Tongue (tissue), 3 donors: ENCODE measurements at places on chromosomes 4 and X. TPM values are rescaled to one million over a fixed set of nuclear protein-coding genes. Genes with fewer than 3 reads are reported as not detected.

Gene PABPC4L
- 13.1 TPM for total RNA-seq

Gene ARAP2
- 41.1 TPM for total RNA-seq

Gene INTS6L
- total RNA-seq: 14.7 TPM

Gene CLTRN
- total RNA-seq: 1.0 TPM

Gene TCEANC
- 6.5 TPM for total RNA-seq

Gene PPP1R2C
- total RNA-seq: not detected

Gene CFP
- total RNA-seq: 1.9 TPM

Gene FAM133A
- total RNA-seq: not detected

Gene SOWAHB
- 0.82 TPM for total RNA-seq

Gene STARD8
- total RNA-seq: 16.1 TPM

Gene XG
- total RNA-seq: 6.4 TPM

Gene ZNF518B
- 34.0 TPM for total RNA-seq

Gene PAGE2B
- total RNA-seq: not detected

Gene CDKN2AIP
- total RNA-seq: 23.7 TPM

Gene CABS1
- not detected for total RNA-seq

Gene CT45A3
- total RNA-seq: not detected

Gene PABPC5
- 10.7 TPM for total RNA-seq

Gene CXorf49
- not detected for total RNA-seq

Gene TMEM150C
- 6.4 TPM for total RNA-seq

Gene SASH3
- total RNA-seq: 1.5 TPM

Gene GRID2
- 1.6 TPM for total RNA-seq

Gene UGT2B15
- total RNA-seq: not detected

Gene PLAC1
- 1.4 TPM for total RNA-seq

Gene TMEM131L
- 71.5 TPM for total RNA-seq

Gene WAS
- 1.6 TPM for total RNA-seq

Gene F9
- not detected for total RNA-seq

Gene MAP7D2
- total RNA-seq: 0.72 TPM

Gene AVPR2
- 1.7 TPM for total RNA-seq

Gene NAP1L5
- total RNA-seq: 8.6 TPM

Gene ZNF280C
- total RNA-seq: 6.1 TPM

Gene DRP2
- total RNA-seq: 2.1 TPM

Gene SLC25A43
- 6.1 TPM for total RNA-seq

Gene DOK7
- 30.9 TPM for total RNA-seq

Gene EDNRA
- total RNA-seq: 34.5 TPM
